Fibroblast of upper back skin (primary cell): ENCODE measurements at places on chromosomes 5 and 9.

- peak; percentile 60 for DNase-seq
These were observed 132.7 kb downstream of the PDE4D start for GRCh38 chr5:59760785-59761348.

DNA sequence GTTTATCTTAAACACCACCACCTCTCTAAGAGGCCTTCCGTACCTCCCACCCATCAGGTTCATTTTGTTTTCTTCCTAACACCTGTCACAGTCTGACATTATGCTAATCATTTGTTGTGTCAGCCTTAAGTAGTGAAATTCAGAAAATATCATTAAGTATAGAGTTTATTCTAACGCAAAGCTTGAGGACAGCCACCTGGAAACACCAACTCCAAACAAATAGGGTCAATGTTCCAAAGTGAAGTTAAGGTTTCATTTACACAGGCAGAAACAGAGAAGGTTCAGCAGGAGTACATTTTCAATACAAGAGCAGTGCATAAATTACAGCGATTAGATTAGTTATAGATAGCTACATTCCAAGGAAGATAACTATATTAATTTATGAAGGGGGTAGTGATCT is 1.3 kb upstream of the SMC5 start:
- DNase-seq: no peak

DNA sequence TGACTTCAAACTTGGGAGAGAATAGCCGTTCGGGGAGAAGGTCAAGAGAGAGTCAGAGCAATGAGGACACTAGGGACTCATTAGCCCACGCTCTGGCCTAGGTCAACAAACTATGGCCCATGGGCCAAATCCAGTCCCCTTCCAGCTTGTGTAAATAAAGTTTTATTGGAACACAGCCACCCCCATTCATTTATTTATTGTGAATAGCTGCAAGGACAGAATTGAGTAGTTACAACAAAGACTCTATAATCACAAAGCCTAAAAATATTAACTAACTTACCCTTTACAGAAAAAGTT is 33.1 kb upstream of the TRIM32 start:
- DNase-seq: no peak

GRCh38 chr5:61429906-61430305 is 97.8 kb downstream of the ZSWIM6 start:
- no peak for DNase-seq

GRCh38 chr9:99779277-99779676 is 42.4 kb upstream of the NR4A3 start:
- DNase-seq: no peak

DNA sequence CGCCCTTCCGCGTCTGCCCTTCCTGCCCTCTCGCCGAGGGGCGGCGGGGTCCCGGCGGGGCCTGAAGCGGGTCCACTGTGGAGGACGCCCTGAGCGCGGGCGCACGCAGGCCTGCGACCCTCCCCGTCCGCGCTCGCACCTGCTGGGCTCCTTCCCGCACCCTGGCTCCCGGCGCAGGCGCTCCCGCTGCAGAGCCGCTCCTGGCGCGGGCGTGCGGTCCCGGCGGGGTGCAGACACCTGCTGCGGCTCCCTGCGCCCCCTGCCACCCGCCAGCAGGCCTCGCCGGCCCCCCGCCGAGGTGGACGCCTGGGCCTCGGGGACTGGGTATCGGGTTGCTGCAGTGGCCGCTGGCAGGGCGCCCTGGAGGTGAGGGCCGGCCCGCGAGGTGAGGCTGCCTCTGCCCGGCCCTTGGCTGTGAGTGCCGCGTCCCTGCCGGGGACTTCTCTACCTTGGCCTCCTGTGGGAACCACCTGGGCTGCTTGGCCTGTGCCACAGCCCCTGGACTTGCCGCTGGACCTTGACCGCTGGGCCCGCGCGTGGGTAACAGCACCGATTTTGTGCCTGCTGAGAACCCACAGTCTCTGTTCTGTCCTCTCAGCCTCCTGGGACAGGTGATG is 627 bp downstream of the ARRDC1 start:
- no peak for DNase-seq

- DNase-seq: no peak
These were observed 91.6 kb downstream of the ZNF462 start for GRCh38 chr9:106954558-106954957.

GRCh38 chr9:131585375-131585774 is 40.1 kb downstream of the PRRT1B start:
- DNase-seq: peak; percentile 10

DNA sequence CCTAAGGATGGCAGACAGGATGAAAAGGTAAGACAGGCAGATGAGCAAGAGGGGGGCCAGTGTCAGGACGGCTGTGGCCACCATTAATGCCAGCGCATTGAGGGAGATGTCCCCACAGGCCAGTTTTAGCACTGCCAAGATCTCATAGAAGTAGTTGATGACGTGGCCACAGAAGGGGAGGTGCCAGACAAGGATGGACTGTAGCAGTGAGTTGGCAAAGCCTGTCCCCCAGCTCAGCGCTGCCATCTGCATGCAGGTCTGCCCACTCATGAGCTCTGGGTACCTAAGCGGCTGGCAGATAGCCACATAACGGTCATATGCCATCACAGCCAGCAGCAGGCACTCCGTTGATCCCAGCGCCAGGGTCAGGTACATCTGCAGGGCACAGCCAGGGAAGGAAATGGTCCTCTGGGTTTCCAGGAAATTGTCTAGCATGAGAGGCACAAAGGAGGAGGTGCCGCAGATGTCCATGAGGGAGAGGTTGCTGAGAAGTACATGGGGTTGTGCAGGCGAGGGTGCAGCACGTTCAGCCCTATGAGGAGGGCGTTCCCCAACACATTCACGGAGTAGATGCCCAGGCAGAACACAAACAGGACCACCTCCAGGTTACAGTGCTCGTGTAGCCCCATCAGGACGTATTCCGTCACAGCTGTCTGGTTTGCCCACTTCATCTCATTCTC is 10.8 kb downstream of the OR13J1 start:
- DNase-seq: peak; percentile 19

DNA sequence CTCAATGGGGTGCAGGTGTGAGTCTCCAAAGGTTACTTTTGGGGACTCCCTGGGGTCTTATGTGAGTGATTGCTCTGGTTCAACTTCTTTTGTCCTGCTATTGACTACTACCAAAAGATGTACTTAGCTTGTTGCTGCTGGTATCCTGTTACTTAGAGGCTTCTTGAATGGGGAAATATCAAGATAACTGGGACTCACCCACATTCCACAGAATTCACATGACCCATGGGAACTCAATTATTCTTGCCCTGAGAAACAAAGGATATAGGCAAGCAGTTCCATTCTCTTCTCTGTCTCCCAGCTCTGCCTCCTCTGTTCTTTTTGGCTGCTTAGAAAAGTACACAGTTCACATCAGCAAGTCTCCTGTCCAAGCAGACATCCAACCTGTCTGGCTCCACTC is 105.9 kb downstream of the UNC13B start:
- DNase-seq: no peak

GRCh38 chr5:158753354-158753753 is 346.4 kb downstream of the EBF1 start:
- peak; percentile 47 for DNase-seq

DNA sequence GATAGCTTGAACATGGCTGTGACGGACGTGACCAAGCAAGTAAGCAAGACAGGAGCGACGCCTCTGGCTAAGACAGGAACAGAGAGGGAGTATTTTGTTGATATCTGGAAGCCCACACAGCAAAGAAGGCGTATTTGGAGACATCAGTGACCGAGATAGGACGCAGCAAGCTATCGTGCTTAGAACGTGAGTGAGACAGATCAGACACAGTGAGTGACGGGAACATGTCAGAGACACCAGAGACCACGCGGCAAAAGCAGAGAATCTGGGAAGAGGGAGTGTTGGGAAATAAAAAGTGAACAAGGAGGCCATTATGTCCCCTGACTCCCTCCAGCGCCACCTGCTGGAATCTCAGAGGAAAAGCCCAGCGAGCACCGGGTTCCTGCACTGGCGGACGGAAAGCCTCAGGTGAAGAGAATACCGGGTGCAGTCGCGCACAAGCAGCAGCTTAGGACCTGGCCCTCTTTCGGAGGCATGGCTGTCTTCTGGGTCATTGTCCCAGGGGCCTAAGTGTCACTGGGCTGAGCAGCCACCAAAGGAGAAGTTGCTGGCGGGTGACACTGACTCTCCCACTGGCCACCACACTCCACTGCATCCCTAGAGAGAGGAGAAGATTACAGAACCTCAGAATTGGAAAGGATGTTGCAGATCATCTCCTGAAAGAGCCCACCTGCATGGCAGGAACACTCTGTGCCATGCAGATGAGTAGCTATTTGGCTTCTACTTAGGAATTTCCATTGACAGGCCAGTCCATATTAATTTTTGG is 99.1 kb downstream of the FBXO38 start:
- peak; percentile 40 for DNase-seq

DNA sequence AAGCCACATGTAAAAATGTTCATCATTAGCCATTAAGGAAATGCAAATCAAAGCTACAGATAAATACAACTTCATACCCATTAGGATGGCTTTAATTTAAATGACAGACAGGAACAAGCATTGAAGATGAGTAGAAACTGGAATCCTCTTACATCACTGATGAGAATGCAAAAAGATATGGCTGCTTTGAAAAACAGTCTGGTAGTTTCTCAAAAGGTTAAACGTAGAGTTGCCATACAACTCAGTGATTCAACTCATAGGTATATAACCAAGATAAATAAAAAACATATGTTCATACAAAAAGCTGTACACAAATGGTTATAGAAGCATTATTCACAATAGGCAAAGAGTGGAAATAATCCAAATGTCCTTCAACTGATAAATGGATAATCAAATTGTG is 228.8 kb upstream of the ZNF462 start:
- DNase-seq: peak; percentile 36

GRCh38 chr9:90142580-90142979 is 500.0 kb downstream of the DIRAS2 start:
- DNase-seq: peak; percentile 47

- peak; percentile 4 for DNase-seq
These were observed 157.5 kb downstream of the COL23A1 start for GRCh38 chr5:178432421-178433272.

DNA sequence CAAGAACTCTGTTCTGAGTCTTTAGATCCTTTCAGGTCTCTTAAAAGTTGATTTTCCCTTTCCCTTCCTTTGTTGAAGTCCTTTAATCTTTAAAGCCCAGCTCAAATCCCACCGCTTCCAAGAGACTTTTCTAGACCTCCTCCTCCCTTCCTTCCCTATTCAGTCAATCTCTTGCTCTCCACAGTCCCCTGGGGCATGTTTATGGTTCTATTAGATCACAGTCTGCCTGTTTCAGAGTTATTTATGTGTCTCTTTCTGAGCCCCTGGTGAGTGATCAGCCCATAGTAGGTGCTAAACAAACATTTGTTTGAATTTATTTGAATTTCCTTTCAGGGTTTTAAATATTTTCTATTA is 7.2 kb upstream of the ARSI start:
- no peak for DNase-seq

DNA sequence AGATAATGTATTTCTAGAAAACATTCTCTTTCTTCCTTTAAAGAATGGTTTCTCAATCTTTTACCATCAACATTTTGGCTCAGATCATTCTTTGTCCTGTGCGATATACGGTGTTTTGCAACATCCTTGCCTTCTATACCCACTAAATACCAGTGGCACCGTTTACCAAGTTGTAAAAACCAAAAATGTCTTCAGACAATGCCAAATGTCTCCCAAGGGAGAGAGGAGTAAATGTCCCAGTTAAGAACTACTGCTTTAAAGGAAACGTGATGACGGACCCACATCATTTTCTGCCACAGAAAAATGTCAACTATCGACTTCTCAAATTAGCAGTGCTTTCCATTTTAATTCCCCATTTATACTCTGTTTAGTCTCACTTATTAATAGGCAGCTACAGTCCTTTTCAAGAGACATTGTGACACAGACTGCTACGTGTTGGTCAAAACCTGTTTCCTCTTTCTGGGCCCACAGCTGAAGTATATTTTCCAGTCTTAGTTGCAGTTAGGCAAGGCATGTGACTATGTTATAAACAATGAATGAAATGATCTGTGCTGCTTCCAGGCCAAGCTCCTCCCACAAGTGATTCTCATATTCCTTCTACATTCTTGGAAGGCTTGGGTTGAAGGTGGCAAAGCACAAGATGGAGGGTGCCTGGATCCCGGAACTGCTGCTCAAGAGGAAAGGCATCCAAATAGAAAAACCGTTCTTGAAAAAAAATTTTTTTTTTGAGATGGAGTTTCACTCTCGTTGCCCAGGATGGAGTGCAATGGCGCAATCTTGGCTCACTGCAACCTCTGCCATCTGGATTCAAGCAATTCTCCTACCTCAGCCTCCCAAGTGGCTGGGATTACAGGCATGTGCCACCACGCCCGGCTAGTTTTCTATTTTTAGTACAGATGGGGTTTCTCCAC is 8.8 kb downstream of the PRXL2C start:
- DNase-seq: peak; percentile 67

GRCh38 chr5:56358703-56359681 is 125.9 kb upstream of the ANKRD55 start:
- peak; percentile 28 for DNase-seq

DNA sequence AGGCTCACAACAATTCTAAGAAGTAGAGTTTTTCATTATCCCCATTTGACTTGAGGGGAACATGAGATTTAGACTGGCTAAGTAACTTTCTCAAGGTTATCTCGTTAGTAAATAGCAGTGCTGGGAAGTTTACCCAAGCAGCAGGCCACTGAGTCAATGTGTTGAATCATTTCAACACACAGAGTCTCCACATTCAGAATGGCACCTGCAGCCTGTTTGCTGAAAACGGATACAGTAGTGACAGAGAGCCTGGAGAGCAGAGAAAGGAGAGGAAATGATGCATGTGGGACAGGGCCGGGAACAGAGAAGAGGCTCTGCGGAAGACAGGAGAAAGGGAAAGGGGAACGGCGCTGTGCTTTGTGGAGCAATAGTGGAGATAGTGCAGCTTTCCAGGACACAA is 33.5 kb upstream of the ZSWIM6 start:
- no peak for DNase-seq

GRCh38 chr9:129483415-129484351 is 137.2 kb downstream of the C9orf50 start:
- peak; percentile 94 for DNase-seq

GRCh38 chr9:120184266-120184665 is 395.7 kb downstream of the CDK5RAP2 start:
- DNase-seq: no peak

GRCh38 chr9:98383758-98384157 is 128.3 kb upstream of the TBC1D2 start:
- DNase-seq: no peak

DNA sequence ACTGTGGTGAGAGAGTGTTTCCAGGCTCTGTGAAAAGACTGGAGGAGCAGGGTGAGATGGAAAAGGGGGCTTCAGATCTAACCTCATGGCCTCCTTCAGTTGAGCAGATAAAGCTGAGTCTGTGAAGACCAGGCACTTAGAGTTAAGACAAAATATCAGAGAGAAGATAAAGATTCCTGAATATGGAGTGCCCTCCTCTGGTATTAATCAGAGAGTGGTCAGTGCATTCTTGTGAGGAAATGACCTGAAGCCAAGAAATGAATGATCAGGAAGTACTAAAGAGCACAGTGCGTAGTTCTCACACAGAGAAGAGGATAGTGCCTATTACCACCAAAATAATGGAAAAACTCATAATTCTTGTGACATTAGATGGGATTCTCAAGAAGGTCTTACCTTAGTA is 1417.0 kb upstream of the ACO1 start:
- peak; percentile 9 for DNase-seq

DNA sequence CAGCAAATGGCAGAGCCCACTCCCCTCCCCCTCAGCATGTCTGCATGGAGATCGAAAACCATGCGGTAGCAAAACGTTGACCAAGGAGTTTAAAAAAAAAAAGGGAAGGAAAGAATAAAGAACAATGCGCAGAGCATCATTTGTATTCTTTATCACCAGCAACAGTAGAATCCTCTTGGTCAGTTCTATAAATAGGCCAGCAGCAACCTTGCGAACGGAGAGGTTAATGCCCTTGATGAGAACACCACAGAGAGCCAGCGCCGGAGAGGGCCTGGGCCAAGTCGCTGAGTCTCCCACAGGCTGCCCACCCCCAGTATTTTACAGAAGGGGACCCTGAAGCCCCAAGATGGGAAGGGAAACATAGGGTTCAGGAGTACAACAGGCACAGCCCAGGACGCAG is 22.7 kb downstream of the WHRN start:
- no peak for DNase-seq
